Stimulated activated CD4-positive, alpha-beta T cell treated with anti-CD3 and anti-CD28 coated beads, Interleukin-1b, Interleukin-23, amount 100 ng/mL, for 48 hours (primary cell): ENCODE measurements at places on chromosomes 7 and 10.
A peak's percentile ranks its signal among the peaks of the same experiment; 100 is the strongest.

DNA sequence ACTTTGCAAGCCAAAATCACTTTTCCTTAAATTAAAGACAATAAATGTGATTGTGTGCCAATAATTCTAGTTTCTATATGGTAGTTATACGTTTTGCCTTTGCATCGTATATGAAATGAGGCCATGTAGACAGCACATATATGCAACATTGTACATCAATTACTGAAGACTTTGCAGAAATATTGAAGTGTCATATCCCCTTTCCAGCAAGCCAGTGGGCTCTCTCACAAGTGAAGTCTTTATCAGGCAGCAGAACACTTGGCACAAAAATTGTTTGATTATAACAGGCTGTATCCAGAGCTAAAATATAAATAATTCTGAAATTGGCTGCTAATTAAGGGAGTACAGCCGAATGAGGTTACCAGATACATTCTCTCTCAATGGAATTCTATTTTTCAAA, 588.6 kb upstream of the SEMA3D start:
- no peak for DNase-seq

GRCh38 chr10:6719561-6719960, 139.5 kb upstream of the PRKCQ start:
- DNase-seq = no peak

DNA sequence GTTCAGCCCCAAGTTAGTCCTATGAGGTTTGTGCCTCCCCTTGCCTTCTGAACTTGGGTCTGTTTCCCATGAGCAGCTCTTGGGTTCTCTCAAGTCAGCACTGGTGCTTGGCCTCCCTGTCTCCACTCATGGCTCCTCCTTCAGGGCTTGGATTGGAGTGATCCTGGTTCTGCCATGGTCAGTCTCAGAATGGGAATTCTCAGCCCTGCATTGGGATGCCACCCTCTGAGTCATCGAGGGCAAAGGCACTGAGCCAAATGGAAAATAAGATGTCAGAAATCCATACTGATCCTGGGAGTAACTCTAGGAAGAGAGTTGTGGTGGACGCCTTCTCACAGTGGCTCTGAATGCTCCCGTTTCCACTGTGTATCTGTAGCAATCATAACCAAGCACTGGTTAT, 233.4 kb upstream of the HABP2 start:
- no peak for DNase-seq

DNA sequence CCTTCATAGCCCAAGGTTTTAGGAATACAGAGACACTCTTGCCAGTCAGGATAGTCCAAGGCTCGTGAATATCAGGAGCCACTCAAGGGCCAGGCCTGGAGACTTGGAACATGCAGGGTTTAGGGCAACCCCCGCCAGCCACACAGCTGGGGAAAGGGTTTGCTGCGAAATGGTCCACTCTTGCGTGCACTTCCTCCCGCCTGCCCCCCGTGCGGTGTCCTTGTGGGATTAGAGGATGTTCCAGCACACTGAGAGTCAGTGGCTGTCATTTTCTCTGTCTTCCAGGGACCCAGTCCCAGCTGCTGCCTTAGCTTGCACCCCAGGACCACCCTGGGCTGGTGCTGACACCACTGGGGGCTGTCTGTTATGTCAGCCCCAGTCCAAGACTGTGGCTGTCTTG, 38.5 kb downstream of the POR start:
- DNase-seq = no peak

GRCh38 chr7:26686448-26686981, 177.9 kb downstream of the SKAP2 start:
- no peak for DNase-seq

DNA sequence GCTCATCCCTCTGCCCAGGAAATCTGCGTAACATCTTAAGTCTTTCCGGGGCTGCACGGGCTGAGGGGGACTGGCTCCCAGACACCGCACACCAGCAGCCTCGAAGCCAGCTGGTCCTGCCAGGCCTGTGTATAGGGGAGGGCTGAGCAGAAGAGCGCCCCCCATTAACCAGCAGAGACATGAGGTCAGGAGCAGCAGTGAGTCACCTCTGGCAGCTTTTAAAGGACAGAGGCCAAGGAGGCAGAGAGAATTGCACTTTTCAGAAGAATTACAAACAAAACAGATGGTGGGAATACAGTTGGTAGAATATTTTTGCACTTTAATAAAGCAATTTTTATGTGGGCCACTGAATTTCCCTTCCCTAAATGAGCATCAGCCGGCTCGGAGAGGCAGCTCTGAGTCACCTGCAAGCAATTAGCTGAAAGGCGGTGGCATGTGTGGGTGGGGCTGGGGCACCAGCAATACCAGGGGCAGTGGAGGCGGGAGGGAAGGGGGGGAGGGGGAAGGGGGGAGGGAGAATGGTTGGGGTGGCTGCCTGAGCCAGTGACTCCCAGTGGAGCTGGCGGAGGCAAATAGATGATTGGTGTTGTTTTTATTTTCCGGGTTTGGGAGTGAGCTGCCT, 39.1 kb downstream of the GOLGA7B start:
- no peak for DNase-seq

DNA sequence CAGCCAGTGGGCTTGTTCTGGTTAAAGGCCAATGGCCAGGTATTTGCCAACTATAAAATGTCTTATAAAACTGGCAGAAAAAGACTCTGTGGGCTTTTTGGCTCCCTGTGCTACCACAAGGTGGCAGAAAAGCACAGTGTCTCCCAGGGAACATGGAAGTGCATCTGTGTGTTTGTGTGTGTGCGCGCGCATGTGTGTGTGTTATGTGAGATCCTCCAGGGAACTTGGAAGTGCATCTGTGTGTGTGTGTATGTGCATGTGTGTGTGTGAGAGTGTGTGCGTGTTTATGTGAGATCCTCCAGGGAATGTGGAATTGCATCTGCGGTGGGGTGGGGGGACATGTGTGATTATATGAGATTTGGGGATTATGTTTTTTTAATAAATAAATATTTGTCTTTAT, 30.2 kb upstream of the ABI1 start:
- peak; percentile 52 for DNase-seq

- no peak for DNase-seq
These were observed 201.3 kb downstream of the JCAD start for GRCh38 chr10:29857843-29858701.

GRCh38 chr7:92669616-92670165, 79.5 kb upstream of the FAM133B start:
- peak; percentile 37 for DNase-seq

DNA sequence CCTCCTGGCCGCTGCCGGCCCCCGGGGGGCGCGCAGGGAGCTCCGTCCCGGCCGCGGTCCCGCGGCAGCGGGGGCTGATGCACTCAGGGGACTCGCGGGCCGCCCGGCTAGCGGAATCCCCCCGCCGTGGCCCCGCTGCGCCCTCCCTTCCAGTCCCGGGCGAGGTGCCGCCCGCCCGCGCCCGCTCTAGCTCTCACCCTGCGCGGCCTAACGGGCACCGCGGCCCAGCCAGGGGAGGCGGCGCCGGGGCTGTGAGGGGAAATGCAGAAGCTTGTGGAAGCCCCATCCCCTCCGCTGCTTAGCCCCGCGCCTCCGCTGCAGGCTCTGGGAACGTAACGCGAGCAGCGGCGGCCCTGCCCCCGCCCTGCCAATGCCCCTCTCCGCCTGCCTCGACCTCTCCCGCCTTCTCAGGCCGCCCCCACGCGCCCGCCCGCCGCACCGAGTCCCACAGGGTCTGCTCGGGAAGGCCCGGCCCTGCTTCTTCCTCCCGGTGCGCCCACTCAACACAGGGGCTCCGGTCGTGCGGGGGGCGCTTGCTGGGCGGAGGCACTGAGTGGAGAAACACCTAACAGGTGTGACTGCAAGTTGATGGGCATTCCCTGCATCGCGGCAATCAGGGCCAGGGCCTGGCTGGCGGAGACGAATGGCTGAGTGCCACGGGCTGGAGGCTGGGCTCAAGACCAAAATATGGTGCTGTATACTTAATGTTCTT, 384 bp upstream of the TMEM229A start:
- no peak for DNase-seq

DNA sequence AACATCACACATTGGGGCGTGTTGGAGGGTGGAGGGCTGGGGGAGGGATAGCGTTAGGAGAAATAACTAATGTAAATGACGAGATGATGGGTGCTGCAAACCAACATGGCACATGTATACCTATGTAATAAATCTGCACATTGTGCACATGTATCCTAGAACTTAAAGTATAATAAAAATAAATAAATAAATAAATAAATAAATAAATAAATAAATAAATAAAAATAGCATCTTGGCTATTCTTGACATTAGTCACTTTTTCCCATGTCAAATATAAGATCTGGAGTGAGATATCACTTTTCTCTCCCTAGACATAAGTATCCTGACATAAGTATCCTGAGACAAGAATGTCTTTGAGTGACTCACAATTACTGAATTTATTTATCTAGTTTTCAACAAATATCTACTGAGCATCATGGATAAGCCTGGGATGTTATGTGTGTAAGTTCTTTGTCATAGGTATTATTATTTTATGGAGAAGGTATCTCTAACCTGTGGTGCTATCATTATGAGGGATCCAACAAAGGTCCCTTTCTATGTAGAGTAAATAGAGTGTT, 691.3 kb downstream of the SORCS1 start:
- no peak for DNase-seq

- DNase-seq = no peak
These were observed 89.2 kb downstream of the DYNC2I1 start for GRCh38 chr7:158945519-158945918.

DNA sequence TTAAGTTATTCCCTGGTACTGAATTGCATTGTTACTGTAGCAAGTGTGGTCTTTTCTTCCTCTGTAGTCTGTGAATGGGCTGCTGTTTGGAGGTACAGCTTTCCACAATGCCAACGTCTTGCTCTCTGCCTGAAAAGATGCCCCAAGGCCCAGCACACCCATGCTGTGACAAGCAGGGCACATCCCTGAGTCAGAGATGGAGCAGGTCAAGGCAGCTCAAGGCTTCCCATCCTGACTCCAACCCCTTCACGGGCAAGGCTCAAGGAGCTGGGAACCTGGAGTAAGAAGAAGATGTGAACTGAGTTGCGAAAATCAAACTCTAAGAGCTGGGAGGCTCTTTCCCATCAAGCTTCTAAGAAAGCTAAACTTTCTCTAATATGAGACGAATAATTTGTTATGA, 27.2 kb downstream of the SVIL start:
- no peak for DNase-seq

GRCh38 chr7:130398526-130399090, 18.3 kb downstream of the CPA1 start:
- no peak for DNase-seq

DNA sequence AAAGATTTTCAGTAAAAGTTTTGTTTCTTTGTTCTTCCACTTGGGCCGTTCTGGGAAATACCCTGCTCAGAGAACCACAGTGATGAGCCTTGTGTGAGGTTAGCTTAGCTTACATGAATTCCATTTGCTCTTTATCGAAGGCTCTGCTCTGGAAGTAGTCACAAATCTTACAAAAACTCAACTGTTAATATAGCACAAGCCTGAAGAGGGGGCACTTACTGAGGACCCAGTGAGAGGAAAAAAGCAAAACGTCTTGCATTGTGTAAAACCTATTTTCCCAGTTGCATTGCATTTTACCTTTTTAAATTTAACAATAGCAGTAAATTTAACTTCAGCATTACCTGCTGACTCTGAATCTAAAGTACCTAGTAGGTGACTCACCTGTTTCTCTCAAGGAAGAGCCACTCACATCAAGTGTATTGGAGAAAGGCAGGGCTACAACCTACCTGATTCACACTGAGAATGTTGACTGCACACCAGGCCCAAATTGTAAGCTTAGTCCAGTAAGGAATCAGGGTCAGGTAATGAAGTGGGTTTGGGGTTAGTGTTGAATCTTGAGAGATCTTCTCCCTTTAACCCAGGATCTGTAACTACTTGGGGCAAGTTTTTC, 42.3 kb downstream of the PPP1R17 start:
- DNase-seq = no peak

DNA sequence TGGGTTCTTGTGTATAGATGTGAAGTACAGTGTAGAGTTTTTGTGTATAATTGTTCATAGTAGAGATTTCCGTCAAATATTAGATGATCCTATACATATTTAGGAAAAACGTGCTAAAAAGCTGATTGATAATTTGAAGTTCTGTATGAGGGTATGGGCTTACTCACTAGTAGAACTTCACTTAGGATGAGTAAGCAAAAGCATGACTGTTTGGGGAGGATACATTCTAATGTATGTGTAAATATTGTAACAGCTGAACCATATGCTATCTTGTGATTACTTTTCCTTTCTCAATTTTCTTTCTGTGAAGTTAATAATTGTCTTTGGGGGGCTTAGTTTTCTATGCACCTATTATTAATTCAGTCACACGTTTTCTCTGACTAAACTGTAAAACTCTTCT, 53.2 kb upstream of the PDK4 start:
- no peak for DNase-seq

- no peak for DNase-seq
These were observed 44.1 kb downstream of the HGF start for GRCh38 chr7:81725812-81726127.

DNA sequence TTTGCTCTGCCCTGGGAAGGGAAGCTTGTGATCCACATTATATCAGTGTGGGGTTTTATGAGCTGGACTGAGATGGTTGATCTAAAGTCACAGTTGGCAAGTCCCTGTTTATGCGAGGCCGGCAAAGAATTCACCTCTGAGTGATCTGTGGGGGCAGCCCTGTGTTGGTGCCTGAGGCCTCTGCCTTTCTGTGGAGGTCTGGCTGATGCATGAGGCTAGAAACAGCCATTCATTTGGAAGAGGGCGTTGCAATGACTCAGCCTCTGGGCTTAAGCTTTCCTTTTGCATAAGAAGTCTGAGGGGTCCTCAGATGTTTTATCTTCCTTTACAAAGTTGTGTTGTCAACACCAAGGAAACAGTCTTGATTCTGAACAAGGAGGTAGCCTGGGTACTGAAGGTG, 126.9 kb downstream of the MGMT start:
- DNase-seq = no peak

- DNase-seq = no peak
These were observed 17.0 kb upstream of the TIAL1 start for GRCh38 chr10:119613741-119614140.

DNA sequence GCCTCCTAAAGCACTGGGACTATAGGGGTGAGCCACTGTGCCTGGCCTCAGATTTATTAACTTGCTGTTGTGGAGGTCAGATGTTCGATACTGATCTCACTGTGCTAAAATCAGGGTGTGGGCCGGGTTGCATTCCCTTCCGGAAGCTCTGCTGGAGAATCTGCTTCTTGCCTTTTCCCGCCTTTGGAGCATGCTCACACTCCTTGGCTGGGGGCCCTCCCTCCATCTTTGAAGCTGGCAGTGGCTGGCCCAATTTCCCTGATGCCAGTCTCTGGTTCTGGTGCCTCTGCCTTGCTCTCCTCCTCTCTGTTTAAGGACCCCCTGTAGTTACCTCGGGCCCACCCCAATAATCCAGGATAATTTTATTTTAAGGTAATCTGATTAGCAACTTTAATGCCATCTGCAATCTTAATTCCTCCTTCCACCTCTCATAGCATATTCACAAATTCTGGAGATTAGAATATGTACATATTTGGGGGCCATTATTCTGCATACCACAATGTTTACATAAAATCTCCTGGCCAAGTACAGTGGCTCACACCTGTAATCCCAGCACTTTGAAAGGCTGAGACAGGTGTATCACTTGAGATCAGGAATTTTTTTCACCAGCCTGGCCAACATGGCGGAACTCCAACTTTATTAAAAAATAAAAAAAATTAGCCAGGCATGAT, 7.9 kb upstream of the PITRM1 start:
- no peak for DNase-seq

GRCh38 chr10:76285515-76285914, 854.1 kb downstream of the LRMDA start:
- no peak for DNase-seq

GRCh38 chr7:15801551-15801950, 115.1 kb upstream of the MEOX2 start:
- no peak for DNase-seq

- no peak for DNase-seq
These were observed 4.1 kb downstream of the PIP4K2A start for GRCh38 chr10:22710139-22710745.
